ENCODE measurements at places on chromosomes 13 and 19.

DNA sequence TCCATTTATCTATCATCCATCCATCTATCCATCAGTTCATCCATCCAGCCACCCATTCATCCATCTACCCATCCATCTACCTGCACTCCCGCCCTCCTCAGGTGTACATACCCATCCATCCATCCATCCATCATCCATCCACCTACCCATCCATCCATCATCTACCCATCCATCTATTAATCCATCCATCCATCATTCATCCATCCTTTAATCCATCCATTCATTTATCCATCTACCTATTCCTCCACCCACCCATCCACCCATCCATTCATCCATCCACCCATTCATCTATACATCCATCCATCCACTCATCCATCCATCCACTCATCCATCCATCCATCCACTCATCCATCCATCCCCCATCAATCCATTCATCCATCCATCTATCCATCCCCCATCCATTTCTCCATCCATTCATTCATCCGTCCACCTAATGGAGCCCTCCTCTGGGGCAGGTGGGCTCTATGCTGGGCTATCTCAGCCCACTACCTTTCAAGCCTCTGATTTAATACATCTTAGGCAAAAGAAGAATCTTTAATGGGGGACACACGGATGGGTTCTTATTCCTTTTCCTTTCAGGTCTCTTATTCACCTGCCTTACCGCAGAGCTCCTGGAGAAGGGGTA, 178.9 kb downstream of the URI1 start:
- DNase-seq: no peak

DNA sequence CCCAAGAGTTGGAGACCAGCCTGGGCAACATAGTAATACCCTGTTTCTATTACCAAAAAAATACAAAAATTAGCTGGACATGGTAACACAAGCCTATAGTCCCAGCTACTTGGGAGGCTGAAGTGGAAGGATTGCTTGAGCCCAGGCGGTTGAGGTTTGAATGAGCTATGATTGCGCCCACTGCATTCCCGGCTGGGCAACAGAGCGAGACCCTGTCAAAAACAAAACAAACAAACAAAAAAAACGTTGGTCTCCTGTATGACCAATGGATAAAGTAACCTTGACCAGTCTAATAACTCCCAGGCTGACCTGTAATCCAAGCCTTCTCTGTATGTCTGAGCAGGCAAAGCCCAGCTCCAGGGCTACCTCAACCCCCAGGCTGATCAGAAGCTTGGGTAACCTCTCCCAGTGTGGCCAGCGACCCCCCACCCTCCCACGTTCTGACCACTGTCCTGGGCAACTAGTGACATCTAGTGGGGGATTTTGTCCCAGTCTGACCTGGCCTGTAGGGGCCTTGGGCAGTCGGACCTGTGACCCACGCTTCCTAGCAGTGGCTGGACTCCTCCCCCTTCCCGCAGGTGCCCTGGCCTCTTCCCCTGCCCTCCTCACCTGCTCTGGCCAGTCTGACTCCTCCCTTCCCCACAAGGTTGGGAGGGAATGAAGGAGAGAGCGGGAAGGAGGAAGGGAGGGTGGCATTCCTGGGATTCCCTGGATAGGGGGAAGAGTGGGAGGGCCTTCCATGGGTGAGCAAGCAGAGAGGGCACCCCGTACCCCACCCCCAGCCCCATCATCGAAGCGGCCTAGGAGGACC, 1.0 kb upstream of the BCAM start:
- no peak for DNase-seq

DNA sequence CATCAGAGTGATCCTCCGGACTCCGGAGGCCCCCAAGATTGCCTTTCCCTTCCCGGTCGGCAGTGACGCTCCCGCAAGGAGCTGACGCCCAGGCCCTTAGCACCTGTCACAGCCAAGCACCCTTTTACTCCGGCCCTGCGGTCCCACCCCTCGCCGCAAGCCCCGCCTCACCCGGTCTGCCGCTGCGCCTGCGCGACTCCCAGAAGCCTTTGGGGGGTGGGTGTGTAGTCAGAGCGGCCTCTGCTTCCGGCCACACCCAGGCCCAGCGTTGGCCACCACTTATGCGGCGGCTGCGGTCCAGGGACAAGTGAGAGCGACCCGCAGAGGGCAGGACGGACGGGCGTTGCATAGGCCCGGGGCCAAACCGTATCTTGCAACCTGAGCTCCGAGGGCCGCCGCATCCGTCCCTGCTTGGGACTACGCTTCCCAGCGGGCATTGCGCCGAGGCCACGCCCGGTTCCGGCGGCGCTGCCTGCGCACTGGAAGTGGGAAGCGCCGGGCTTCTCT, 441 bp upstream of the ZFP28 start:
- peak; percentile 86 for DNase-seq

DNA sequence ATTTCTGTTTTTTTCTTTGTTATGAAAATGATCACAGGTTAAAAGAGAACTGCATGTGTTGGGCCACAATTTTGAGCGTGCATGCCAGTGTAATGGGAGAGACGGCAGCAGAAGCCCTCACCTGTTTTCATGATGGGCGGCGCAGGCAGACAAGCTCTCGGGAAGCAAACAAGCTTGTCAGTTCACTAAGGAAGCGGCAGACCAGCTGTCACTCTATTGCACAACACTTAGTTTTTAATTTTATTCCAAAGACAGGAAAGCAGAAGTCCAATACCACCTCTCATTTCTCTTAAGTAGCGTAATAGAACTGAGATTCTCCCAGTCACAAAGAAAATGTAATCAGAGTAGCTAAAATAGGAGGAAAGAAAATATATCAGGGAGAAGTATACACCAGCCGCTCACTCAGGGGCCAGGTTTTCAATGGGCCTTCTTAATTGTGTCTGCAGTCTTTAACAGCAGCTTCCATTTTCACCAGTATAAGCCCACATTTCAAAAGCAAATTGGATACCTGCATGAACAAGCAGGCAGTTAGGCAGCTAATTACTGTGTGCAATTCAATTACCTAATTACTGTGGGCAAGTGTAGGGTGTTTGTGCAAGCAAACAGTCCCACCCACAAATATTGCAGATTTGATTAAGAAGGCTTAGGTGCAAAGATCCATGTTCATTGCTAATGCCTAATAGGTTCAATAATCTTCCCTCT, 711.4 kb downstream of the DIAPH3 start:
- DNase-seq: no peak

GRCh38 chr13:40518481-40518882, 148.0 kb downstream of the FOXO1 start:
- DNase-seq: peak; percentile 67

DNA sequence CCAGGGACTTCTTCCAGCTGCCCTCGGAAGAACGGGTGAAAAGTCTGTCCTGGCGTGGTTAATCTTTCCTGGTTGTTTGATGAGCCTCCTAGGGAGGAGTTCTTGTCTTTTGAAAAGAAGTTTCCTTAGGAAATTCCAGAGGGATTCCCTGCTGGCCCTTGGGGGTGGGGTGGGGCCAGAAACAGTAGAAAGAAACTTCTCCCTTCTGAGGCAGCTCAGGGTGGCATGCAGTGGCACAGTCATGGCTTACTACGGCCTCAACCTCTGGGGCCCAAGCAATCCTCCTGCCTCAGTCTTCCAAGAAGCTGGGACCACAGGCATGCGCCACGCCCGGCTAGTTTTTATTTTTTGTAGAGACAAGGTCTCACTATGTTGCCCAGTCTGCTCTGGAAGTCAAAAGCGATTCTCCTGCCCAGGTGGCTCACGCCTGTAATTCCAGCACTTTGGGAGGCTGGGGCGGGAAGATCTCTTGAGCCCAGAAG, 1.5 kb downstream of the ZNF101 start:
- no peak for DNase-seq

- no peak for DNase-seq
Measured at GRCh38 chr19:10091895-10092641, 6.0 kb downstream of the SHFL start.

- DNase-seq: no peak
Measured at GRCh38 chr19:48102870-48103751, 7.5 kb downstream of the PLA2G4C start.

DNA sequence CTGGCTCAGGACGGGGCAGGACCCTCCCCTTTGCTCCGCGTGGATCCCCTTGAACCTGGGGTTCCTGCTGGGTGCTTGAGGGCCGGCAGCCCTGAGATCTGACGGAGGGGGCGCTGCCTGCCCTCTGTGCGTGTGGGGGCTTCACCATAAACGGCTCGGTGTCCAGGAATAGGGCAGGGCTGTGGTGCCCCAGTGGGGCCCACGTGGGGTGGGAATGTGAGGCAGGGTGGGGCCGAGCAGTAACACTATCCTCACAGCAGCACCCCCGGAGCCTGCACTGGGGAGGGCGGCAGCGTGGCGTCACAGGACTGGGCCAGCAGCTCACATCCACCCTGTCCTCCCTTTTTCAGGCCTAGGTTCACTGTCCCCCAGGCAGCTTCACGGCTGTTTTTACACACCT, 38.0 kb downstream of the GAS6 start:
- no peak for DNase-seq

GRCh38 chr13:41465241-41465847, 8.0 kb downstream of the RGCC start:
- DNase-seq: peak; percentile 86

DNA sequence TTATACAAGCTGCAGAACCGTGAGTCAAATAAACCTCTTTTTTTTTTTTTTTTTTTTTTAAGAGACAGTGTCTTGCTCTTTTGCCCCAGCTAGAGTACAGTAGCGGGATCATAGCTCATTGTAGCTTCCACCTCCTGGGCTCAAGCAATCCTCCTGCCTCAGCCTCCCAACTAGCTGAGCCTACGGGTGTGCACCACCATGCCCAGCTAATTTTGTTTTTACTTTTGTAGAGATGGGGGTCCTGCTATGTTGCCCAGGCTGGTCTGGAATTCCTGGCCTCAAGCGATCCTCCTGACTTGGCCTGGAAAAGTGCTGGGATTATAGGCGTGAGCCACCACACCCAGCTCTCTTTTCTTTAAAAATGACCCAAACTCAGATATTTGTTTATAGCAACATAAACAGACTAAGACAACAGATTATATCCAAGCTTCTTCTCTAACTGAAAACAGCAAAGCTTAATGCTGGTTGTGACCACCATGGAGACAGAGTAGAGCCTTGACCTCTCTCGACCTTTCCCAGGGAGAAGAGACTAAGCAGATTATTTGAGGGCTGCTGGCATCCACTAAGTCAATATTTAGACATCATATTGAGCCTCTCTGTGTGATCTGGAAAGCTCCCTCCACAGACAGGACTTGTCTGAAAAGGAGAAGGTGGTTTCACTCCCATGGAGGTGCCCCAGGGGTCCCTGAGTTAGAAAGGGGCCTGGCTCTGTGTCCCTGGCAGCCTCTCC, 150.0 kb downstream of the KCTD15 start:
- no peak for DNase-seq

DNA sequence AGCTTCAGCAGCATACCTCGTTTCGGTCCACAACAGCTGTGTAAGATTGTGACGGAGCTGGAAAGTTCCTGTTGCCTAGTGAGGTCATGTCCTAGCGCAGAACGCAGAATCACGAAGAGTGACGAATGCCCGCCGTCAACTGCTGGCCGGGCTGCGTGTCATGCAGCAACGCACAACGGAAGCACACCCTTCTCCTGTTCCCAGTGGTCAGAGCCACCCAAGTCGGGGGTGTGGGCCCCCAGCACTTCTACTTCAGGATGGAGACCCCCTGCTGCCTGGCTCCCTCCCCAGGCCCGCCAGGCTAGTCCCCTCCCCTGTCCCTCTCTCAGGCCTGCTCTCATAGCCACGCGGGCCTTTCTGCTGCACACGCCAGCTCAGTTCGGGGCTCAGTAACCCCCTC, 25.9 kb downstream of the C2CD4C start:
- no peak for DNase-seq

DNA sequence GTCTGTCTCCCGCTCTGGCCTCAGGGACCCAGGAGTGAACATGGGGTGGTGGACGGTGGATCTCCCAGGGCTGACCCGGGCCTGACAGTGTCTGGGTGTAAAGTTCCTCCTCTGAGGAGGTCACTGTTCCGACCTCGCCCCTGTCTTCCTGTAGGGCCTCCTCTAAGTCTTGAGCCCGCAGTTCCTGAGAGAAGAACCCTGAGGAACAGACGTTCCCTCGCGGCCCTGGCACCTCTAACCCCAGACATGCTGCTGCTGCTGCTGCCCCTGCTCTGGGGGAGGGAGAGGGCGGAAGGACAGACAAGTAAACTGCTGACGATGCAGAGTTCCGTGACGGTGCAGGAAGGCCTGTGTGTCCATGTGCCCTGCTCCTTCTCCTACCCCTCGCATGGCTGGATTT, at the start of gene SIGLEC9:
TSS of gene SIGLEC9 (plus strand) at position 178 of the 400 bp plus-strand sequence. CDS start at position 247, 69 bp downstream.
- no peak for DNase-seq

DNA sequence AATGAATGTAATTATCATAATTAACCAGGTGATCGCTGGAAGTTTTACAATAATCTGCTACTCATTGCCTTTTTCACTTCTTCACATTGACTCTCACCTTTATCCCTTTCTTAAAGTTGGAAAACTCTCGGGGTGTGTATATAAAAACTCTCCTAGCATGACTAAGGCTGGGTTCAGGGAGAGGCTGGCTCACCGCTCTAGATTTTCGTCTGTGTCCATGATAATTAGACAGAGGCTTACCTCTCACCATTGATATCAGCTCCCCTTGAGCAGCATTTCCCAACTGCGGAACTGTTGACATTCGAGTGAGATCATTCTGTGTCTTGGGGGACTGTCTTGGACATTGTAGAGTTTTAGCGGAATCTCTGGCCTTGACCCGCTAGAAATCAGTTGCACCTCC, 39.4 kb downstream of the NFIX start:
- DNase-seq: no peak

GRCh38 chr19:33580026-33580644, 41.6 kb upstream of the CHST8 start:
- no peak for DNase-seq

DNA sequence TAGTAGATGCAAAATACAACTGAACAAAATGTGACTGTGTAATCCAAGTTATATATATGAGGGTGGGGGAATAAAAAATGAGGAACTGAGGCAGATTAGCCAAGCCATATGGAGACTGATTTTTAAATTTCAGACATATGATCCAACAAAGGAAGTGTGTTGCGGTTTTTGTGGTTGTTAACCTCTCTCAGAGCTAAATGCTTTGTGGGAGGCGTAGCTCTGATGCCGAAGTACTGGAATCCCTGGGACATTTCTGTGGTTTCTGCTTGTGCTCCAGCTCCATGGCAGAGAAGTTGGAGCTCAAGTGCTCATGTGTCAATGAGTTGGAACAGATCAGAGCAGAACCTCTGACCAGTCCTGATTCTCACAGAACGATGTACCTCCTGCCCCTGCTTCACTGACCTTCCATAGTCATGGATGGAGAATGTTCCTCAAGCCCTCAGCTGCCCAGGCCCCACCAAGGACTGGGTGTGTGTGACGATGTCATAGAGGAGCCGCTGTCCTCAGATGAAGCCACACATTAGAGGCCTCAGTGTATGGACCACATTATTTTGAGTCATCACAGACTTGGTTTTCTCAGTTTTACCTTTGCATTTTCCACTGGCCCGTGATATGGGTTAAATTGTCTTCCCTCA, 107.6 kb downstream of the SOX1 start:
- no peak for DNase-seq

- DNase-seq: peak; percentile 89
Measured at GRCh38 chr13:114128624-114129522, 3.5 kb downstream of the RASA3 start.
